ENCODE measurements at places on chromosomes 3 and 15.

DNA sequence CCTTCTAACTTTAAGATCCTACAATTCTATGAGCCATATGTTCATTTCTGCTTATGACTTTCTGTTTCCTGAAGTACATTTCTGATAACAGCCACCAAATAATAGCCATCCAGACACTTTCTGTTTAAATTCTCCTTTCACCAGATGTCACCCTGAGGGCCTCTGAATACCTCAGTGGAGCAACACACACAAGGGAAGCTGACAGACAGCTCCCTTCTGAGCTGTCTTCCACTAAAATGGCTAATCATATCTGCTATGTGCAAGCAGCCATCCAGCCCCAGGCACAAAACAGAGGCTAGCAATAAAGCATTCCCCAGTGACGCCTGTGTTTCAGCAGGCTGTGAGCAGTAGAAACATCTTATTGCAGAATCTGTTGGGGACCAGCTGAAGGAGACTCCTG is 666.6 kb upstream of the UBE2E2 start:
- no peak for DNase-seq

GRCh38 chr15:63366451-63366850 is 15.2 kb downstream of the CA12 start:
- no peak for DNase-seq

DNA sequence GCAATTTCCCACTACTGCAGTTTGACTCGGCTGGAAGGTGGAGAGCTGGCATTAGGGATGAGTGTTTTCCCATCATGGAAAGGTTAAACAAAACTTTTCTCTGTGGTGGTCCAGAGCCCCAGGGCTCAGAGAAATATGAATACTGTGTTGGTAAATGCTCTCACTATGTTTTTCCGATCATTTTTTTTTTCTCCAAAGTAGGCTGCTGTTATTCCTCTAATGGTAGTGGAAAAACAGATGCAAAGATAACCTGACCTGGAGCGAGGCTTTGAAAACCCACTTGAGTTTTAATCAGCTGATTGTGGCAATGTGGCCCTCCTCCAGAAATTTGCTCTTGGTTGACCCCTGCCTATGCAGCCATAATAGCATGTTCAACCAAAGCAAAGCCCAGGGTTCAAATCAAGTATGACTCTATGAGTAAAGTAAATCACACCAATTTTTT is 320.8 kb upstream of the CTNNB1 start:
- no peak for DNase-seq

GRCh38 chr3:116300226-116300625 is 145.1 kb downstream of the LSAMP start:
- no peak for DNase-seq

GRCh38 chr3:24047513-24047912 is 102.4 kb downstream of the NR1D2 start:
- DNase-seq = no peak

DNA sequence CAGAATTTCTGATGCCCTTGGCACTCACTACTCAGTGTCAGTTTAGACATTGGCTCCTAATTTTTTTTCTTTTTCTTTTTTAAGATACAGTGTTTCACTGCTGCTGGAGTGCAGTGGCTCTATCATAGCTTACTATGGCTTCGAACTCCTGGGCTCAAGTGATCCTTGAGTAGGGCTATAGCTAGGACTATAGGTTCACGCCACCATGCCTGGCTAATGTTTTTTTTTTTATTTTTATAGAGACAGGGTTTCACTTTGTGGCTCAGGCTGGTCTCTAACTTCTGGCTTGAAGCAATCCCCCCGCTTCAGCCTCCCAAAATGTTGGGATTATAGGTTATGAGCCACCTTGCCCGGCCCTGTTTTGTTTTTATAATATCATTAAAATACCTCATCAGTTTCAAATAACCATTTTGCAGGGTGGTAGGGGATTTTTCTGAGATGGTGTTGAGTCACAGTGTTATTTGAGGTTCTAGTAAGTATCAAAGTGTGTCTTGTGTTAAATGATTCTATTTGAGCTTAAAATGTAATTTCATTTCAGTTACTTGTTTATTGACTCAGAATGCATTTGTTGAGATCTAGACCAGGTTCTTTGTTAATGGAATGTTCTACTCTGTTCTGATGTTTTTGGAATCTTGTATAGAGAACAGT is 7.0 kb downstream of the FNDC3B start:
- DNase-seq = no peak

GRCh38 chr3:101851850-101852714 is 2.8 kb downstream of the NFKBIZ start:
- no peak for DNase-seq

DNA sequence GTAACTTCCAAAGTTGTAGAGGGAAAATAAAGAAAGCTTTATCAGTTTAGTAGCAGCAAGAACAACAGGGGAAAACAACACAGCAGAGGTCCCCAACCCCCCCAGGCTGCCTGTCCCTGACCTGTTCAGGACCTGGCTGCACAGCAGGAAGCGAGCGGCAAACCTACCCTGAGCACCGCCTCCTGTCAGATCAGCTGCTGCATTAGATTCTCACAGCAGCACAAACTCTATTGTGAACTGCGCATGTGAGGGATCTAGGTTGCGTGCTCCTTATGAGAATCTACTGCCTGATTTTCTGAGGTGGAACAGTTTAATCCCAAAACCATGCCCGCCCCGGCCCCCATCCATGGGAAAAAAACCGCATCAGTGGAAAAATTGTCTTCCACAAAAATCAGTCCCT is 40.3 kb downstream of the USP50 start:
- no peak for DNase-seq

GRCh38 chr15:89993349-89993748 is 7.8 kb upstream of the ZNF710 start:
- DNase-seq = no peak

Data from right hindlimb (tissue), 1 donor.